Suppressor macrophage treated with lipopolysaccharide for 1 hour (primary cell): ENCODE measurements at places on chromosomes 1 and 21.

GRCh38 chr1:99003581-99004253, 944 bp downstream of the PLPPR5 start:
- no peak for DNase-seq

DNA sequence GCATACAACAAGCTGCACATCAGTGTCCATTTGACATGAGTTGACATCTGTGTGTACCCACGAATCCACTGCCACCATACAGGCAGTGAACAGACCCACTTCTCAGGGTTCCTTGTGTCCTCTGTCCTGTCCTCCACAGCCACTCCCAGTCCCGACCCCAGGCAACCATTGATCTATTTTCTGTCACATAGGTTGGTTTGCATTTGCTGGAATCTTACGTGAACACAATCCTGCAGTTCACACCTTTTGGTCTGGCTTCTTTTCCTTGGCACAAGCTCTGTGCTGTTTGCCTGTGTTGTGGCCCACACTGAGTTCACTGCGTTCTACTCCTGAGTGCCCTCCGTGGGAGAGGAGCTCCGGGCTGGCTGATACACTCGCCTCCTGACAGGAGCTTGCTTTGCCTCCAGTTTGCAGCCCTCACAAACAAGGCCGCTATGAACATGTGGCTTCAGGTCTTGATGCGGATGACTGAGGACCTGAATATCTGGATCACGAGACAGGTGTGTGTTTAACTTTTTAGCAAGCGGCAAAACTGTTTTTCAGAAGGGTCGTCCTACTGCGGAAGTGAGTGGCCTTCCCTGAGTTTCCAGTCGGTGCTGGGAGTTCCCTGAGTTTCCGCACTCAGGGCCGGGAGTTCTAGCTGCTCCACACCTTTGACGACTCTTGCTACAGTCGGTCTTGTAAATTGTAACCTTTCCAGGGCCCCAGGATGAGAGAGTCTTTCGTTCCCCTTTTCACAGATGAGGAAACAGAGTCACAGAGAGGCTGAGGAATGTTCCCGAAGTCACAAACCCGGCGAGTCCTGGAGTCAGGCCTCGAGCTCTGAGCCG, 13.0 kb upstream of the COL18A1 start:
- no peak for DNase-seq

GRCh38 chr1:54173681-54174080, 20.9 kb upstream of the CDCP2 start:
- no peak for DNase-seq

DNA sequence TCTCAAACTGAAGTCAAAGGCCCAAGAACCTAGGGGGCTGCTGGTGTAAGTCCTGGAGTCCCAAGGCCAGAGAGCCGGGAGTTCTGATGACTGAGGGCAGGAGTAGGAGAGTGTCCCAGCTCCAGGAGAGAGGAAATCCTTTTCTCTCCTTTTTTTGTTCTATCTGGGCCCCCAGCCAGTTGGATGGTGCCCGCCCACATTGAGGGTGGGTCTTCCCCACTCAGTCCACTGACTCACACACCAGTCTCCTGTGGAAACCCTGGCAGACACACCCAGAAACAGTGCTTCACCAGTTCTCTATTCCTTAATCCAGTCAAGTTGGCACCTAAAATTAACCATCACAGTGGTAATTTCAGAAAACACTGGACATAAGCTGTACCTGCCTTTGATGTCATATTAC, 12.7 kb upstream of the WDR26 start:
- DNase-seq, result peak; percentile 71

- DNase-seq, result no peak
Measured at GRCh38 chr1:244988521-244988920, 124.2 kb upstream of the HNRNPU start.

- no peak for DNase-seq
Measured at GRCh38 chr21:39675993-39676661, 63.4 kb downstream of the B3GALT5 start.

- no peak for DNase-seq
Measured at GRCh38 chr1:113396585-113396984, 6.3 kb downstream of the MAGI3 start.

GRCh38 chr1:36703526-36704208, 221.0 kb upstream of the CSF3R start:
- DNase-seq, result peak; percentile 89

GRCh38 chr1:2533365-2533764, 3.3 kb upstream of the HES5 start:
- DNase-seq, result no peak

DNA sequence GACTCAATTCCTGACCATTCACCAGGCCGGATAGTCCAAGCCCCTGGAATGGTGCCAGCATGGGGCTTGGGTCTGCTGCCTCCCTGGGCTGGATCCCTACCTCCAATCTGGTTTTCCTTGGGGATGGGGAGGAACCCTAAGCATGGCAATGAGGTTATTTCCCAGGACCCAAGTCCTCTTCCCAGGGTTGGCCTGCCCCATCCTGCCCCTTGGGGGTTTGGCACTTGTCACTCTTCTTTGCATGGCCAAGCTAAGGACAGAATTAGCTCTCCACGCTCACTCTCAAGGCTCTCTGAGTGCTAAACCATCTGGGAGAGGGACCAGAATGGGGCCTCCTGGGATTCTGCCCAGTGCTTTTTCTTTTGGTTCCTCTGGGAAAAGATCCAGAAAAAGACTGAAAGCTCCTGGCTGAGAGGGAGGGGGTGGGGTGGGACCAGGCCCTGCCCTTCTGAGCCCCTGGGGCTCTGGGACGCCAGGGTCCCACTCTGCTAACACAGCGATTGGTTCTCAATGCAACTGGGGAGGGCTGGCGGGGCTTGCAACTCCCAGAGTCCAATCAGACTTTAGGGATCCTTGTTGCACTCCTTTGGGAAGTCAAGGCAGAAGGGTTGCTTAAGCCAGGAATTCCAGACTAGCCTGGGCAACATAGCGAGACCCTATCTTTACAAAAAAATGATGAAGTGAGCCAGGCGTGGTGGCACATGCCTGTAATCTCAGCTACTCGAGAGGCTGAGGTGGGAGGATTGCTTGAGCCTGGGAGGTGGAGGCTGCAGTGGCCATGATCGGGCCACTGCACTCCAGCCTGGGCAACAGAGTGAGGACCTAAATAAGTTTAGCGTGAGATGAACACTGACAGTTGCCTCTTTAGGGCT, 52.7 kb downstream of the DHRS3 start:
- DNase-seq, result no peak

GRCh38 chr1:2133879-2134215, 60.7 kb downstream of the FAAP20 start:
- no peak for DNase-seq

GRCh38 chr21:26366781-26367180, 196.2 kb upstream of the APP start:
- no peak for DNase-seq

DNA sequence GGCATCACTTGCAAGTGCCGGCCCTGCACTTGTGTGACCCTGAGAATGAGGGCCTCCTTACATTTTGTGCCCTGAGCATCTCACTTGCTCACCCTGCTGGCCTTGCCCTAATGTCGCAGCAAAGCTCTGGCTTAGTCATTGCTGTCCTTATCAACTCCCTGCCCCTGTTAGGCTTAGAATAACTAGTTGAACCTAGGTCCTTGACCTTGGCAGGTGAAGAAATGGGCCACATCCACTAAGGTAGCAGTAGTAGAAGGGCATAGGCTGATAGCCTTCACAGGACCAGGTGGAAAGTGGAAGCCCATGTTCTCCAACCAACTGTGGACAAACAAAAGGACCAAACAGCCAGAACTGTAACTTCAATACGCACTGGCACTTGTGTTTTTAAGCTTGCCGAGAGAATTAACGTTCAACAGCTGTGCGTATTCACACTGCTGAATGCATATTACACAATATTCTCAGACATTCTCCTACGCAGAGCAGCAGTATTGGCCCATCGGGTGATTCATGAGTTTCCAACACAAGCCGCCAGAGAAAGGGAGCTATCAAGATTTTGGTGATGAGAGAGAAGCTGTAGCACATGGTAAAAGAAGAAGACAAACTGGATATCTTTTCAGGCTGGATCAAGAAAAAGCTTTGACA, 27.7 kb upstream of the PTGFRN start:
- peak; percentile 94 for DNase-seq

- peak; percentile 66 for DNase-seq
Measured at GRCh38 chr1:212291505-212292134, 6.4 kb downstream of the PPP2R5A start.

DNA sequence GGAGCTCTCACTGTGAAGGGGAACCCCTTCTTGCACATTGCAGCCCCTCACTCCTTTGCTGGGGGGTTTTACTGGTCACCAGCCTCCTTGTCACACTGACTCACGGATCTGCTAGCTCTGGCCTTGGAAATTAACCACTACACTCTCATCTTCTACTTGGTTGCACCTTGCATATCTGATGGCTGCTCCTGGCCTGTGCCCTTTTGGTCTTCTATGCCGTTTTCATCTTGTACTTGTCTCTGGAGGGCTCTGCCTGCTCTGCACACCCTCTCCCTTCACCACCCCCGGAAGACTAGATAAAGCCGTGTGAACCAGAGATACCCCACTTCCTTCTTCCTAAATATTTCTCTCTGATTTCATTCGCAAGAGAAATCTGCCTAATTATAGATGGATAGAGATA, 44.6 kb downstream of the CD247 start:
- DNase-seq, result no peak

GRCh38 chr1:71583756-71584155, 502.9 kb upstream of the ZRANB2 start:
- DNase-seq, result peak; percentile 21

- no peak for DNase-seq
Measured at GRCh38 chr1:114549137-114549536, 32.3 kb downstream of the BCAS2 start.

DNA sequence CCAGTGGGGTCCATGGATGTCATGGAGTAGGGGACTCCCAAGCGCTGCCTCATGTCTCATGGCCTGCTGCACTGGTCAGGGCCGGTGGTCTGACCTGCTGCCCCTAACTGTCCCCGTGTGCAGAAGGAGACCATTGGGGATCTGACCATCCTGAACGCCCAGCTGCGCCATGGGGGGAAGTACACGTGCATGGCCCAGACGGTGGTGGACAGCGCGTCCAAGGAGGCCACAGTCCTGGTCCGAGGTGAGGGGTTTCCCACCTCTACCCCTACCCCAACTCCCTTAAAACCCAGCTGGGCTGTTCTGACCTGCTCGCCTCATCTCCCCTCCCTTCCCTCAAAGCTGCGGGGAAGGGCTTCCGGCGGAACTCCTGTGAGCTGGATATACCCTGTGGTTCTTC, 18.6 kb downstream of the TMEM81 start:
- DNase-seq, result no peak

DNA sequence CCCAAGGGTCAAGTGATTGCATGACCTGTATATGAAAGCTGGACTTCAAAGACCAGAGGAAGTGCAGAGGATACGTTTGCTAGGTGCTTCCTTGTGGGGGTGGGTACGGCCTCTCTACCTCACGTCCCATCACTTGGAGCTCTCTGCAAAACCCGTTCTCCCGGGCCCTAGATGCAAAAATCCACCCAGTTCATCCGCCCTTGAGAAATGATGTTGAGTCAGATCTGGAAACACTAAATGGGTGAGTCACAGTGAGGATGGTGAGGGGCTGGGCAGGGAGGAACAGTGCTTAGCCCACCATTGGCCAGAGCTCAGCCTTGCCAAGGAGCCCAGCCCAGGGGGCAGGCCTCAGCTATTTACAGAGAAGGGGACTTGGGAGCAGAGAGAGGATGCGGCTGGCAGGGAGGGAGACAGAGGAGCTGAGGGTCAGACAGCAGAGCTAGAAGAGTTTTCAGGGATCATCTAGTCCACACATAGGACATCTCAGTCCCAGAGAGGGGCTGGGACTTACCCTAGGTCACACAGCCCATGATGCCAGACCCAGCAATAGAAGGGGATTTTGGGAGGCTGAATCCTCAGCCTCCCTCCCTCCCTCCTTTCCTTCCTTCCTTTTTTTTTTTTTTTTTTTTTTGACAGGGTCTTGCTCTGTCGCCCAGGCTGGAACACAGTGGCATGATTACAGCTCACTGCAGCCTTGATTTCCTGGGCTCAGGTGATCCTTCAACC, 14.6 kb downstream of the ARHGEF10L start:
- DNase-seq, result peak; percentile 86

DNA sequence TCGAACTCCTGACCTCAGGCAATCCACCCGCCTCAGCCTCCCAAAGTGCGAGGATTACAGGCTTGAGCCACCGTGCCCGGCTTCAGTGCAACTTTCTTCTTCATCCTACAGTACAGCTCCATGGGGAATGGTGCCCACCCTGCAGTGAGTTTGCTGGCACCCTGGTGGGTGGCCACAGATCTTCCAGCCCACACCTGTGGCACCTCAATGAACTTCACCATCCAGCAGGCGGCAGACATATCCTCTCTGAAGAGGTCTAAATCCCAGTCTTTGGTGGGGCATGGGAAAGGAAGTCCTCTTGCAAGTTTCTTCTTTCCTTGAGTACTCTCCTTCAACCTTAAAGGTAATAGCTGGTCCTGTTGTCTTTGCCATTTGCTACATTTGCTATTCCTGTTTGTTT, 18.1 kb upstream of the ZBTB8A start:
- DNase-seq, result no peak

DNA sequence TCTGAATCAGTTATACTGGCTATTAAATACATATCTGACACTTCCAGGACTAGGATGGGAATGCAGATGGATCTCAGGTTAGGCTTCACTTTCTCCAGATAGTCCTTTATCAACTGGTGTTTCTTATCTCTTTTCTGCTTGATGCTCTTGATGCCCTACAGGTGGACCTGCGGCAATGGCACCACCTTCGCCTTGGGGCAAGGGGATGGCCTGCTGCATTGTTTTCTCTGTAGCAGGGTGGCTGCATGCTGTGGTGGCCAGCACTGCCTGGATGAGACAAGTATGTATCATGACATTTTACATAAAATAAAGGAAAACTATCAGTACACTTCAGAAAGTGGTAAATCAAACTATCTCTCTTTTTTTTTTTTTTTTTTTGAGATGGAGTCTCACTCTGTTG, 217.7 kb upstream of the ZP4 start:
- no peak for DNase-seq

- no peak for DNase-seq
Measured at GRCh38 chr1:202880062-202880461, 8.9 kb downstream of the RABIF start.

DNA sequence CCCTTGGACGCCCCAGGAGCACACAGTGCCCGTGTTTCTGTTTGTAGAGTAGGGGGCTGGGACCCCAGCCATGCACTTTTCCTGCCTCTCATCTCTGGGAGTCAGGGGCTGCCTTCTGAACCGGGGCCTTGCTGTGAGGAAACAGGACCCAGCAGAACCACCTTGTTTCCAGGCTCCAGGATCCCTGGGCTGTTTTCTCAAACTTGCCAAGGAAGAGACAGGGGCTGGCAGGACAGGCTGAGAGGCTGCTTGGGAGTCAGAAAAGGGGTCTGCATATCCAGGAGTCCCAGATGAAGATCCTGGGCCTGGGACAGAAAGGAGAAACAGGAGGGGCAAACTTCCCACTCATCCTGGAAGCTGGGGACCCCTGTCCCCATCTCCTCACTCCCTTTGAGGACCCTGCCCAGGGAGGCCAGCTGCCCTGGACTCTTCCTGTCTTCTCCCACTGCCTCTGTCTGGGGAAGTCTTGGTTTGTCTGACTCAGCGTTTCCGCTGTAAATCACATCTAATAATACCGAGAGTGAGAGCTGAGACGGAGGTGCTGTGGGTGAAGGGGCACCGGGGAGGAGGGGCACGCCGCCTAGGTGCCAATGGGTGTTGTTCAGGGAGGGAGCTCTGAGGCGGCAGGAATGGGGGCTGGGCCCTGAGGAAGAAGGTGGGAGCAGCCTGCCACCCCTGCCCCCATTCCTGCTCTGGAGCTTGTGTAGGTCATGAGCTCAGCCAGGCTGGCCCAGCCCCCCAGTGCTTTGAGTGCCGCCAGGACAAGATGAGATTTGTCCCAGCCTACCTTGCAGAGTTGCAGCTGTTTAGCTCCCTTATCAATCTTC, 16.7 kb downstream of the POU3F1 start:
- DNase-seq, result peak; percentile 59
